HEK293T (cell line): ENCODE measurements at places on chromosomes 6 and 20.

GRCh38 chr6:154594496-154595198, 84.2 kb upstream of the CNKSR3 start:
- DNase-seq = no peak

DNA sequence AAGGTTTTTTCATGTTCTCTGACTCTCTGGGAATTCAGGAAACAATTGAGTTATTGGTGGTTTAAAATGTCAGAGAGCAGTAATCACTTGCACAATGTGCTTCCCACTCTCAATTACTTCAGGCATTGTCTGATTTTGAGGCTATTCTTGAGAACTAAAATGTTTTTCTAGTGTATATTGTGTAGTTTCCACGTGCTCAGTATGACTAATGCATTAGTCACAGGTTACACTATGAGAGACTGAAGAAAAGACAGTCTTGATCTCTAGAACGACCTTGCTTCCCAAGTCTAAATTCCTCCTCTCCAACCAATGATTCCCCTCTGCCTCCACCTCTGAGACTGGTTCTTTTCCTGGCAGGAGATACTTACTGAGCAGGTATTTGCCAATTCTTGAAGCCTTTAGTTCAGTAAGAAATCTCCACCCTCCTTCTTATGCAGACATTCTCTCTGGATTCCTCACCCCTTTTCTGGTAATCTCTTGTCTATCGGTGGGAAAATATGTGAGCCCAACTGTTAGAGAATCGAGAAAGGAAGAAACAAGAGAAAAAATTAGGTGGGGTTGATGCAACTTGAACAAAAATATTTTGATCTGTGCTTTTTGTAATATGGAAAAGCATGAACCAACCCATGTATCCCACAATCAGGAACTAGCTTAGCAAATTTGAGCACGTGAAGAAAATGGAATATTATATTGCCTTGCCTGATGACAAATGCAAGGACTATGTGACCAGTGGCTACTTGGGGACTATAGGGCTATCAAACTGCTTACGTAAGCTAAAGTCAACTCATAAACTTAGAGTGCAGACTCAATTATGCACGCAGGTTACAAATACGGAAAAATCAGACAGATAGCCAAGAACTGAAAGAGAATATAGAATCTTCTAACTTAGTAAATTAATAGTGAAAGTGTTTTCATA, 61.1 kb upstream of the SLC22A16 start:
- no peak for DNase-seq

DNA sequence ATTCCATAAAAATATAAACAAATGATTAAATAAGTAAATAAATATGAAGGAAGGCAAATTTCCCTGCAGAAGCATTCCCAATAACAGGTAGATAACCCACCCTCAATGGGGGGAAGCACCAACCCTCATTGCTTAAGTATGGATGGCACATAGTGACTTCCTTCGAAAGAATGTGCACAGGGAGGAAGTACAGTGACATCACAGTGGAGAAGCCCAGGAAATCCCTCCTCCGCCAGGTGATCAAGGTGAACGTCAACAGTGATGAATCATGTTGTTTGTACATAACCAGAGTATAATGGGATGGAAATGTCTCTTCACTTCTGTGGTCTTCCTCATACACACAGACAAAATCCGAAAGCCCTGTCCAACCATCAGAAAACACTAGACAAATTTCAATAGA, 267.9 kb downstream of the THBS2 start:
- no peak for DNase-seq

GRCh38 chr6:156645097-156645496, 132.1 kb upstream of the ARID1B start:
- DNase-seq = no peak

DNA sequence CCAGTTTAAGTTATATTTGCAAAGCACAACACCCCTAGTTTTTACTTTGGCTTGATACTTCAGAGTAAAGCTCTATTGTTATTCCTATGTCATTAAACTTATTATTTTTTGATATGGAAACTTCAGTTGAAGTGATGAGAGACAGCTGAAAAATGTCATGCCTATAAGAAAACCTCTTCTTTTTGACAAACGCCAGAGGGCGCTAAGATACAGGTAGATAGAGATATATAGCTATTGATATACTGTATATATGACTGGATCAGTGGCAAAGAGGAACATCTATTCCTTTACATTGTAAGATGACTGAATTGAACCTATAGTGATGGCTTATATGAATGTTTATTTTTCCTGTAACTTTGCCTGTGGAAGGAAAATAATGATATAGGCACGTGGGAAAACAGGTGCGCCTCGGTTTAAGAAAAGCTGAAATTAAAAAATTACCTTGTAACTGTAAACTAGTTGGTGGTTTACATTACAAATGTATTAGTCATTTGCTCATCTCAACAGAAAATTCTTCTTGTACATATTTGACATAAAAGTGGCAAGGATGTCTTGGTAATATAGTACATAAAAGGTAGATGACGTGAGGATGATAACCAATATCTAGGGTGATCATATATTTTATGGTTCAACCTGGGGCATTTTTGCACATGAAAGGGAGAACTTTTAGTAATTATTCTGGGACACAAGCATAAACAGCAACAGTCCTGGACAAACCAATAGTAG, 74.1 kb downstream of the LAMA4 start:
- DNase-seq = peak; percentile 61

- no peak for DNase-seq
Measured at GRCh38 chr6:83872386-83873118, 13.1 kb downstream of the CYB5R4 start.

- no peak for DNase-seq
Measured at GRCh38 chr6:16129623-16130401, 926 bp downstream of the MYLIP start.

DNA sequence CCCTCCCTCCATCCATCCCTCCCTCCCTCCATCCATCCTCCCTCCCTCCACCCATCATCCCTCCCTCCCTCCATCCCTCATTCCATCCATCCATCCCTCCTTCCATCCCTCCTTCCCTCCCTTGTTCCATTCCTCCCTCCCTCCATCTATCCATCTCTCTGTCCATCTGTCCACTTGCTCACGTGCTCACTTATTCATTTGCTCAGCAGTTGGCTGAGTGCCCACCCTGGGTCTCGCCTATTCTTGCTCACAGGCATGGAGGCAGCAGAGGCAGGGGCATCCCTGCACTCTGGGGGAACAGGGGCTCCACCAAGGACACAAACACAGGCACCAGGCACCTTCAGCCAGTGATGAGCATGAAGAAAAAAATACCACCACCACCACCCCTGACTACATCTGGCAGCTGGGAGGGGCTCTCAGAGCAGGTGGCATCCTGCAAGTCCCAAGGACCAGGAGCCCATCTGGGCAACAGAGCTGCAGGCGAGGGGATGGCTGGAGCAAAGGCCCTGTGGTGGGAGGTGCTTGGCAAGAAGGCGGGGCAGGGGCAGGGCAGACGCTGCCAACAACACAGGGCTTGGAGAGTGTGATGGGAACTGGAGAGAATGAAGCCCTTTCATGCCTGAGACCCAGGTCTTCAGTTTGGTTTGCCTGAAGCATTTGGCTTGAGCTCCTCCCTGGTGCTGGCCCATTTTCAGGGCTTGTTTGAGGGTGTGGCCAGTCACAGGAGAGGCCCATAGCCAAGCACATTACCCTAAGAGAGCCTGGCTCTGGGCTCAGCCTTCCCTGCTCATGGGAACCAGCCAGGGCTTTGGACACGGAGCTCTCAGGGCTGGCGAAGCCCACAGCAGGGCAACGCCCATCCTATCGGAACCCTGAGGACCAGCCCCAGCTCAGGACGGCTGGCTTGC, 40.2 kb upstream of the MRGBP start:
- no peak for DNase-seq

GRCh38 chr6:78952362-78952761, 85.0 kb downstream of the IRAK1BP1 start:
- no peak for DNase-seq
